Jurkat, Clone E6-1 (cell line): ENCODE measurements at places on chromosomes 7 and 10.

DNA sequence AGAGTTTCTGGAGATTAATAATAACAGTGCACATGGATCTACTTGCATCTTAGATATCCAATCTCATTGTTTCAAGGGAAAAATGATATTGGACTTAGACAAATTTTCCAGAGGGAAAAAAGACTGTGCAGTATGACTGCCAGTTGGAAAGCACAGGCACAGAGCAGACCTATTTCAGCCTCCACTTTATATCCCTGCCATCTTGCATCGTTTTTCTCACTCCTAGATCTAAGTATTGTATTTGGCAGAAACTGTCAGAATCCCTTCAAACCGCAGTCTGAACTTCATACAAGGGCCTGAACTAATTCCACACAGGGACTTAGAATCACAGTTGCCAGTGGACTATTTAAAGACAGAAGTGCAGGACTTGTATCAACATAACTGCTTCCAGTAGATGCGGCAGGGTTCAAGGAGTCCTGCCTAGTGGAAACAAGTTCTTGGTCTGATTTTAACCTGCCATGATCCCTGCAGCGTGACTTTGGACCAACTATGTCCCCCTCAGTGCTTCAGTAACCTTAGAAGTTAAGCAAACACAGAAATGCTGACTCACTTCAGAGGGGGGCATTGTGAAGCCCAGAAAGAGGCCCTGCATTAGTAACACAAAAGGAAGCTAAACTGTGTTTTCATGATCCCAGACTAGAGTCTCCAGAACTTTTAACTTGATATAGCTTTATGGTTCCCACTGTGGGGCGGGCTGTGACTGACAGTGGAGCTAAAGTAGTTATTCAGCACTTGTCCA, 95.7 kb upstream of the PALS2 start:
- DNase-seq = no peak

DNA sequence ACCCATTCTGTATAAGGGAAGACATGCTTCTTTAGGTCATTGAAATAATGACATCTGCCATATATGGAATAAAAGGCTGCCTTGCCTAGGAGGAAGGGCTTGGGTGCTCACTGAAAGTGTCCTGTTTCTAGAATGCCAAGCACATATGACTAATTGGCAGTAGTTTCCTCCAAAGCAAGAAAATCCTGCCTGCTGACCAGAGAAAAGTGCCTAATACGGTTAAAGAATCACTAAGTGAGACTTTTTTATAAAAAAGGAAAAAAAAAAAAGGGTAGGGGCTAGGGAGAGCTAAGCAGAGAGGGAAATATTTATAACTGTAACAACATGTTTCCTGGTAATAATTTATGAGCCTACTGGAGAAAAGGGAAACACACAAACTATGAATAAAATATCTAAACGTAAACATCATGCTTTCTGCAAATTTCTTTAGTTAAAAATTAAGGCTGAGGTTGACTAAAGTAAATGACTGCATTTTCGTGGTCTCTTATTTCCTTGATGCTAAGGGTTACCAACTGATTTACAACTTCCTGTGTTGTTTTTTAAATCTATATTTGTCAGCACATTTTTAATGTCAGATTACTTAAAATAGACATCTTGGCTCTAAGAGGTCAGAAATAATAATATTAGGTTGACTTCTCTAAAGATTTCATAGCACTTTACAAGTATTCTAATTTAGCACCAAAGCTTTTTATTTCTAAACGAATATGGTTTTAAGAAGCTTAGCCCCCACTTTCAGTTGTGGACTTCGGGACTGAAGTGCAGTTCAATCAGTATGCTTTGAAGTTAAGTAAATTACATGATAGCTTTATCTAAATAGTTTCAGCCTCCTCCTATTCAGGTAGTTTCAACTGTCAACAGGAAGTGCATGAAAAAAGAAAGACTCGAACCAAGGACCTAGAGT, 89.6 kb downstream of the CABCOCO1 start:
- peak; percentile 76 for DNase-seq

GRCh38 chr10:52437205-52437646, 123.1 kb downstream of the DKK1 start:
- DNase-seq = no peak

- DNase-seq = no peak
These were observed 35.2 kb upstream of the MBL2 start for GRCh38 chr10:52807803-52808202.

GRCh38 chr7:40356871-40357709, 222.3 kb downstream of the SUGCT start:
- DNase-seq = no peak

GRCh38 chr7:24724451-24725190, 32.6 kb downstream of the GSDME start:
- DNase-seq = no peak

- DNase-seq = no peak
These were observed 391.0 kb downstream of the GFRA1 start for GRCh38 chr10:115882021-115882420.

GRCh38 chr10:118012952-118013525, 33.7 kb downstream of the RAB11FIP2 start:
- DNase-seq = no peak

DNA sequence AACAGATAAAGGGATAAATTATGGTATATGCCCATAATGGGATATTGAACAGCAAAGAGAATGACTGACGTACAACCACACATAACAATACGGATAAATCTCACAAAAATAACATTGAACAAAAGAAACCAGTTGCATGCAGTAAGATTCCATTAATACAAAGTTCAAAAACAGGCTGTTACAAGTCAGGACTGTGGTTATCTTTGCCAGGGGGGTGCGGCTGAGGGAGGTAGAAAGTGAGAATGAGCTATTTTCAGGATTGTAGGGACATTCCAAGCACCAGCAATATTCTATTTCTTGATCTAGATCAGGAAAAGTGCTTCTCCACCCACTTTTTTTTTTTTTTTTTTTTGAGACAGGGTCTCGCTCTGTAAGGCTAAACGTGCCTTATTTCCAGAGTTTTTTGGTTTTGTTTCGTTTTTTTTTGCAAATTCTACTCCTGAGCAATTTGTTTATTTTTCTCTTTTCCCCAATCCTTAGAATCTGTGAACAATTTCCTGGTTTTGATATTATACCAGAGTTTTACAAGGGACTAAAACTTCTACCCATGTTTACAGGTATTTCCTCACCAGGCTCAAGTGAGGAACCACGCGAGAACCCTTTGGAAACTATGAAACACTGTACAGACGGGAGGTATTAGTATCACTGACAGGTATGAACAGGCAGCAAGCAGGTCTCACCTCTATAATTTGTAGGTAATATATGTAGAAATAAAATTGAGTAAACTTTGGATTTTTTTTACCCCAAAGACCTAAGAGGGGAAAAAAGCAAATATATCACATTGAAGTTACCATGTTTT, 9.9 kb downstream of the SMURF1 start:
- no peak for DNase-seq

DNA sequence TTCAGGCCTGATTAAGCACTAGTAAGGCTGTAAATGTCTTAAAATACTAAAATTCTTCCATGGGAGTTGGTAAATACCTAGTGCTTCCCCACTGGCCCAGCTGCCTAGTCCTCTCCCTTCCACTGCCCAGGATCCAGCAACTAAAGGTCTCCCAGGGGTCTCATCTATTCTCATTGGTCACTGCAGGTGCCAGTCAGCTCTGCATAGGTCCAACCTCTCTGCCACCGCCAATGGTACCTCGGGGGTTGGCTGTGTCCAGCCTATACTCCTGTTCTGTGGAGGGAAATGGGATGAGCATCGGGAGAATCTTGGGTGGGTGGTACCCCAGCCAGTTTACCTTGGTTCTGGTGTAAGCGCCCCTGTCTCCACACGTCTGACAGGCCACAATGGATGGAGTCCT, 6.1 kb upstream of the CREB5 start:
- no peak for DNase-seq

GRCh38 chr10:116118847-116119246, 154.2 kb downstream of the GFRA1 start:
- no peak for DNase-seq

DNA sequence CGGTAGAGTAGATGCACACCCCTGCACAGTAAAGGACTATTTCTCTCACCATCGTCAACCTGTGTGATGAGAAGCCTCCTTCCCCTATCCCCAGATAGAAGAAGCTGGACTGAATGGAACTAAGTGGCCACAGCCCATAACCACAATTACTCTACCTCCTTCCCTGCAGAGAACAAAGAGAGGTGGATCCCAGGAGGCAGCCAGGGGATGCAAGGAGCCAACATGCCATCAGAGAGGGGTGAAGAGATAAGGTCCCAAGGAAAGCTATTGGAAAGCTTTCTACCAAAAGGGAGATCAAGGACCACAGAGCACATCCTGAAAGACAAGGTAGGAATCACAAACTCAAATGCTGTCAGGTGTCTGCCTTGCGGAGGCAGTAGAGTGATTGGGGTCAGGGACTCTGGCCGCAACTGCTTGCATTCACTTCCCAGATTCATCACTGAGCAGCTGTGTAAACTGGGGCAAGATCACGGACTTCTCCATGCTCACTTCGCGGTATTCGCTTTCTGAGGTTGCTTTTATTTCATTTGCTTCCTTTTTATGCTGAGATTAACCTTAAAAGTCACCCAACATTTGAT, 81.6 kb upstream of the MYO3A start:
- DNase-seq = no peak

- DNase-seq = no peak
These were observed 20.3 kb upstream of the PPIA start for GRCh38 chr7:44776211-44776610.

- no peak for DNase-seq
These were observed 233.1 kb upstream of the FERD3L start for GRCh38 chr7:19378345-19378714.

DNA sequence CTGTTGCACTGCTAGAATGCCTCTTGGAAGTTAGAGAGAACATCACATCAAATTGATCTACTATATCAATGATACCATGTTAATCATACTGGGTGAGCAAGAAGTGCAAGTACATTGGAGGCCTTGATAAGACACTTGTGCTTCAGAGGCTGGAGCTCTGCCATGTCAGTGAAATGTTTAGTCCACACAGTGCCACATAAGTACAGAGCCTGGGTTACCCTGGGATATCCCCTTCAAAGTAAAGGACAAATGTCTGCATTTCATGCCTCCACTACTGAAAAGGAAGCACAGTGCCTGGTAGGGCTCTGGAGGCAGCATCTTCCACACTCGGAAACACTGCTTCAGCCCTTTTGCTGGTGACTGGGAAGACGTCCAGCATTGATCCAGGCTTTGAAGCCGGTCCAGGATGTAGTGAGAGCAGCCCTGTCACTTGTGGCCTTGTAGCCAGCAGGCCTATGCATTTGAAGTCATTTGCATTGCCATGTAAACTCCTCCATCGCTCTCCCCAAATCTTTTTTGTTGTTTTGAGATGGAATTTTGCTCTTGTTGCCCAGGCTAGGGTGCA, 15.7 kb upstream of the STN1 start:
- DNase-seq = no peak

DNA sequence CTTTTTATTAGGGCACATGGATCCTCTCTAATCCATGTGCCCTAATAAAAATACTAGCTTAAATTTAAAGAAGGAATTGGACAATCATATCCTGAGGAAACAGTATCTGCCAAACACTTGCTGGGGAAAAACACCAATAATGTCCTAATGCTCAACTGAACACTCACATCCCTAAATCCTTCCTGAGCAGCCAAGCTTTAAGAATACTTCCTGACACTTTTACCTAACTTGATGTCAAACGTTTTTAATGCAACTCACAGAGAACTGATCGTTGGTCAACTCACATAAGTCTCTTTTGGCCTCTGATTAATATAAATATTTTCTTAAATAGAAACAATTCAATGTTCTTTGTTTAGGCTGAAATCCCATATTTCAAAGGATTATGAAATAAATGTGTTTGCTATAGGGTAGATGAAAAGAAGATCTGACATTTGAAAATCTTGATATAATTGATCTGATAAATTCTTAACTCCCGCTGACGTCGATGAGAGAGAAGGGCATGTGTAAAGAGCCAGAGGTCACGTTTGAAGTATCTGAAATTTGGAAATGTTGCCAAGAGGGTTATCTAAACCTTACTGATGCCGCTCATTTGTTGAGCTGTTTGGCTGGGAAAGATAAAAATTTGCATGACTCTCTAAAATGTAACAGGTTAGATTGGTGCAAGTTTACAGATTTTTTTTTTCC, 122.8 kb upstream of the RHOBTB1 start:
- DNase-seq = no peak

- no peak for DNase-seq
These were observed 16.8 kb downstream of the CPEB3 start for GRCh38 chr10:92274071-92274470.

DNA sequence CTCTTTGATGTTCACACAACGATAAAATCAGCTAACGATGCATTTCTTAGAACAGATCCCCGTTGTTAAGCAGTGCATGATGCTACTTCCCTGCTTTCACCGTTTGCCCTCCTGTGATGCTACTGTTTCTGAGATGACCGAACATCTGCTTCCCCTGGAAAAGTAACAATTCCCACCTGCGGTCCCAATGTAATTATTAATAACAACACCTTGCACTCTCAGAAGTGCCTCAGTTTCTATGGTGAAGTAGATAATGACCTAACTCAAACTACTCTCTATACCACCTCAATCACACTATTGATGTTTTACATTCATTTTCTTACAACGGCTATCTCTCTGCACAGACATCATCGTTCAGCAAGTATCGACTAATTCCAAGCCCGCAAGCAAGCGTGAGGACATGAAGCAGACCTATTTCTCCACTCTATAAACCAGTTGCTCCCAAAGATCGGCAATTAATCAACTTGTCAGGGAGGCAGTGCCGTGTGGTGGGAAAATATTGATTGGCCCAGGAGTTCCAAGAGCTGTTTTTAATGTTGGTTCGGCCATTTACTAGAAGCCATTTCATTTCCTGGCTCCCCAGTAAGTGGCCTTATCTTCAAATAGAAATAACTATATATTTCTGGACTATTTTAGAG, 42.7 kb downstream of the FAM107B start:
- no peak for DNase-seq

DNA sequence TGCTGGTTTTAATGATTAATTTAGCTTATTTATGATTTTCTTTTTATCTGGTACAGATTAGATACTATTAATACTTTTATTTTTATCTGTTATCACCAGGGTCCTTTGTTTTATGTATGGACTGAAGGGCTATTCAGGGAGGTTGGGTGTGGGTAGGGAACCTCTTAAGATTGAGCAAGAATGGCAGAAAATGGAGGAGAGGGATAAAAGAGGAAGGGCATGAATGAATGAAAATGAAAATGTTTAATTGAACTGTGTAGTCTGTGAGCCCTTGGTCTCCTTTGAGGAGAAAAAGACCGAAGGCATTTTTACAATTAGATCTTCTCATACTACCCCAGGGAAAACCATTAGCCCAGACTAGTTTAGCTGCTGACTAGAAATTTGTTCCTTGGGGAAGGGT, 93.1 kb downstream of the CDK14 start:
- no peak for DNase-seq

DNA sequence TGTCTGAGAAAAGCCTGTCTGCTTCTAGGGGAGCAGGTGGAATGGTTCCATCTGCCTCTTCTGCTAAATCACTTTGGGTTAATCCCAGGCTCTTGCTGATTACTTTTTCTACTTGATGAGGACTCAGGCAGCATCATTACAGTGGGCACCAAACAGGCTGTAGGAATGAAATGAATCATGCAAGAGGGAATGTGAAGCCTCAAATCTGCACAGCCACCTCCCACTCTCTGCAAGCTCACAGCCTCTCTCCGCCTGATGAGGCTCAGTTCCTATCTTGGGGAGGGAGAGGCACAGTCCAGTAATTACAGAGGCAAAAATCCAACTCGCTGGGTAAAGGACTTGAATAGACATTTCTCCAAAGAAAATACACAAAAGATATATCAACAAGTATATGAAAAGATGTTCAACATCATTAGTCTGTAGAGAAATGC, 34.0 kb downstream of the HSPA12A start:
- no peak for DNase-seq

- no peak for DNase-seq
These were observed 2.2 kb downstream of the ITGB1 start for GRCh38 chr10:32955790-32956189.
